Fibroblast of mammary gland (primary cell): ENCODE measurements at places on chromosomes 12 and 14.
A peak's percentile ranks its signal among the peaks of the same experiment; 100 is the strongest.

DNA sequence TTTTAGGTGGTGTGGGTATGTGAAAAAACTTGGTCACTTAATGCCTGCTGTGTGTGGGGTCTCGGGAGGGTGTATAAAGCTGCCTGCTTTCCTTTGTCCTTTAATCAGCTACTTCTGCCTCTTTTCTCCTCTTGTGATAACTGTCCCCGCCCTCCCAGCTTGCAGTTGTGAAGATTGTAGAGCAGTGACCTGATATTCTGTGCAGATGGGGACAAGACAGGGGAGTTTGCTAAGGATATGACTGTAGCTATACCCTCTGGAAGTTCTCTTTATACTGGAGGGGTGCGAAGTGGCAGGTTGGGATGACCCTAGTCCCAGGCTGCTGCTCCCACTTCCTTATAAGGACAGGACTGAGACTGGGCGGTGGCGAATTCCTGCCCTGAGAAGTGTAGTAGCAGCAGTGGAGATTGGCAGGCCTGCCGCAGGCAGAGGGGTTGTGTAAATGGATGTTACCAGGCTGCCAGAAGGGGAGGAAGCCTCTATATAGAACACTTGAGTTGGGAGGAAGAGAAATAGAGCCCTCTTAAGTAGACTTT, 835 bp downstream of the MYL6 start:
- peak; percentile 58 for DNase-seq

- no peak for DNase-seq
These were observed 16.7 kb downstream of the SNRNP35 start for GRCh38 chr12:123474485-123475245.

GRCh38 chr14:92652413-92653151, 95.8 kb downstream of the LGMN start:
- DNase-seq, result no peak

GRCh38 chr14:29911810-29912209, 15.8 kb downstream of the PRKD1 start:
- DNase-seq, result peak; percentile 22

- no peak for DNase-seq
These were observed 135.4 kb upstream of the MDM1 start for GRCh38 chr12:68467514-68467913.

GRCh38 chr12:25382311-25383106, 131.8 kb upstream of the KRAS start:
- no peak for DNase-seq

DNA sequence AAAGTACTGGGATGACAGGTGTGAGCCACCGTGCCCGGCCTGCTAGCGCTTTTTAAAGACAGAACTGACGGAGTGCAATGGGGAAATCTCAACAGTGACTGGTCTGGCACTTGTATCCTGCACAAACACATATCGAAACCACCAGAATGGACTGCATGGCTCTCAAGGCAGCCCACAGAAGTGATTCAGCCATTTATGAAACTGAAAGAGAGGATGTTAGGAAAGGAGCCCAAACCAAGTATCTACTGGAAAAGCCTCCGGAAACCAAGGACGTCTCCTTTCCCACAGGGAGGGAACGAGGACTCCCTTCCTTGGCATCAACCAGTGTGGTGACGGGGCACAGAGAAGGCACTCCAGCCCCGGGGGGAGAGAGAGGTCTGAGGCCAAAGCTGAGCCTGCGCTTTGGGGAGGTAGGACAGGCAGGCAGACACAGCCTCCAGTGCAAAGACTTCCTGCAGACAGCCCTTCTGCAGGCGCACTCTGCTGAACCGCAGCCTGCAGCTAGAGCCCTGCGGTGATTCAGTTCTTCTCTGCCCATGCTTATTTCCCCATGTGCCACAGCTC, 16.5 kb downstream of the SLC15A4 start:
- no peak for DNase-seq

DNA sequence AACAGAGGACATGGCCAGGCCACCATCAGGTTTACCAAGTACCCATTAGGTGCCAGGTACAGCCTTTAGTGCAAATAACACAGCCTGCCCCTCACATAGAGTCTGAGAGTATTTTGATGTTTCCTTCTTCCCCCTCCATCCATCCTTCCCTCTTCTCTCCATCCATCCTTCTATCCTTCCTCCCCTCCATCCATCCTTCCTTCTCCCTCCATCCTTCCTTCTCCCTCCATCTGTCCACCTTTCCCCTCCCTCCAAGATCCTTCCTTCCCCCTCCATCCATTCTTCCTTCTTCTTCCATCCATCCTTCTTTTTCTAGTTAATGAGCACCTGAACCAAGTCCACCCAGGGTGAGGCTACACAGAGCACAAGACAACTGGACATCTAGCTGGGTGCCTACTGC, 39.8 kb downstream of the ITPK1 start:
- DNase-seq, result no peak

DNA sequence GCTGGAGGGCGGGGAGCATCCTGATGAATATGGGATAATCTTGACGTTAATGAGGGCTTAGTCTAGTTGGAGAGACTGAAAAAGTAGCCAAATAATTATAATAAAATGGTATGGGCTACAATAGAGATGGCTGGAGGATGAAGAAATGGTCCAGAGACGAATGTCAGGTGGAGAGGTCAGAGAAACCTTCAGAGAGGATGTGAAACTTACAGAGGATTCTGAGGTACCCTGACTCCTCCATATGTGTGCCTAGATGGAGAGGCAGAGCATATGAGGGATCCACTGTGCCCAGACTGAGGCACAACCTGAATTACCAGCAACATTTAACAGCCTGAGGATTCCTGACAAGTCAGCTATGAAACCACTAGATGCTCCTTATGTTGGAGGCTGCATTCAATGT, 417.0 kb downstream of the ATP23 start:
- no peak for DNase-seq

GRCh38 chr12:114882083-114882482, 198.1 kb upstream of the TBX3 start:
- DNase-seq, result no peak

DNA sequence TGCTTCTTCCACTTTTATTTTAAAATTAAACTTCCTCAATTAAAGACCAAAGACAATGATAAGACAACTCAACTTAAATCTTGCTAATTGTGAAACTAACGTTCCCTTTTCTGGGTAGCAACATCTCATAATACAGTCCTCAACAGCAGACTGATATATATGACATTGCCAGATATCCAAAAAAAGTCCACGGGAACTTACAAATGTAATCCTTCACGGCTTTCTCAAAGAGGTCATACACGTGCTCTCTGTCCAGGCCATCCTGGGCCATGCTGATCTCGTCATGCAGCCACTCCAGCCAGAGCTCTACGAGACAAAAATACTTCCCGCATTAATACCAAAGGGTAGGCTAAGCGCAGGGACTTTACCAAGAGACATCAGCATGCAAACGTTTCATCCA, 13.3 kb downstream of the SART3 start:
- DNase-seq, result no peak

DNA sequence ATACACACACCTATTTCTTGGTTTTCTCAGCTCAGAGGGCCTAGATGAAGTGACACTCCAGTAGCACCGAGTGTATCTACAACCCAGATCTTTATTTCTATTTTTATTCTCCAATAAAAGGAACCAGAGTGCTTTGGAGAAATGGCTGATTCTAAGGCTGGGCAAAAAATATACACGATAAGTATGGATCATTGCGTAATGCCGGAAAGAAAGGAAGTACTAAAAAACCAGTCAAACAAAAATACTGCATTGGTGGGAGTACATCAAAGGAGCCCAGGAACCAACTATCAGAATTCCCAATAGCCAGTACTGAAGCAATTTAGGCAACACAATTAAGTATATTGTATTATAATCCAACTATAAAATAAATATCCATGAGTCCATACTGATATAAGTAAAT, 400.9 kb upstream of the CCDC196 start:
- no peak for DNase-seq

DNA sequence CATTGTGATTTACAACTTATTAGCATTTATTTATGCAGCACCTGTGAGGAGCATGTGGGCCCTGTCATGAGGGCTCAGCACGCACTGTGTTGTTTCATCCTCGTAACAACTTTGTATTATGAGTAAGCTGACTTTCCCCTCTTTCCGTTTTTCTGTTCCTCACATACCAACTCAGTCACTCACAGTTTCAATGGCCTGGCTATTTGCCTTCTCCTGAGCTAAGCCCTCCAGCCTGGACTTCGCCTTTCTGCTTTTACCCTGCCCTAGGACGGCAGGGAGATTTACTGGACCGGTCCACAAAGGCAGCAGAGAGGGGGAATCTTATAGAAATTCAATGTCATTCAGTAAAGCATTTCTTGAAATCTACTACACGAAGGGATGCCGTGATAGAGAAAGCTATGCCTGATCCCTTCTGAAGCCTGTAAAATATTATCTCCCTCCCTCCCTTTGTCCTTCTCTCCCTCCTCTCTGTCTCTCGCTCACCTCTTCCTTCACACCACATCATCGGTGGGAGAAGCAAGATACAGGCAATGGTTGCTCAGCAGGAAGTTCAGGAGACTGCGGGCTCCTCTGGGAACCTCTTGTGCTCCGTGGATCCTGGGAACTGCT, 219.2 kb upstream of the TBX3 start:
- peak; percentile 95 for DNase-seq

DNA sequence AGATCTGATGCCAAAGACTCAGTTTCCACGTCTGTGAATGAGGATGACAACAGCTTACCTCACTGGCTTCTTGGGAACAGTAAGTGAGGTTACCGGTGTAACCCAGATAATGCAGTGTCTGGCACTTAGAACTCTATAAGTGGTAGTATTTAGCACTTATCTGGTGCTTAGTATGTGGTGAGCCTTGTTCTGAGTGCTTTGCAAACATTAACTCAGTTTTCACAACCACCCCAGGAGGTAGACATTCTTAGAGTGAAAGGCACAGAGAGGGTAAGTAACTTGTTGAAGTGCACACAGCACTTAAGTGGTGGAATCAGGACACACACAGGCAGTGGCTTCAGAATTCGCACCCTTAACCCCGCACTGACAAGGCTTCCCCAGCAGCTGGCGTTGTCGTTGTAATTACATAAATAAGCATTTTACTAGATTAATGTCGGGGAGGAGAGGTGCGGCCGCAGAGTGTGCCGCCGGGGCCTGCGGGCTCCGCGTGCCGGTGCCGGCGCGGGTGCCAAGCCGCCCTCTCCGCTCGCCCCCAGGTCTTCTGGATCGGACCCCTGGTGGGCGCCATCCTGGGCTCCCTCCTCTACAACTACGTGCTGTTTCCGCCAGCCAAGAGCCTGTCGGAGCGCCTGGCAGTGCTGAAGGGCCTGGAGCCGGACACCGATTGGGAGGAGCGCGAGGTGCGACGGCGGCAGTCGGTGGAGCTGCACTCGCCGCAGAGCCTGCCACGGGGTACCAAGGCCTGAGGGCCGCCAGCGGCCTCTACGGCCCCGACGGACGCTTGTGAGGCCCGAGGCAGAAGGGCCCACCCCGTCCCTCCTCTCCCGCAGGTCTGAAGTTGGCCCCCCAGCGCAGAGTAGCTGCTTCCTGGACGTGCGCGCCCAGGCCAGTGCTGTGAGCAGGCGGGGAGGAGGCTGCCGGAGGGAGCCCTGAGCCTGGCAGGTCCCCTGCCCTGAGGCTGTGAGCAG, 4.6 kb downstream of the AQP2 start:
- no peak for DNase-seq

DNA sequence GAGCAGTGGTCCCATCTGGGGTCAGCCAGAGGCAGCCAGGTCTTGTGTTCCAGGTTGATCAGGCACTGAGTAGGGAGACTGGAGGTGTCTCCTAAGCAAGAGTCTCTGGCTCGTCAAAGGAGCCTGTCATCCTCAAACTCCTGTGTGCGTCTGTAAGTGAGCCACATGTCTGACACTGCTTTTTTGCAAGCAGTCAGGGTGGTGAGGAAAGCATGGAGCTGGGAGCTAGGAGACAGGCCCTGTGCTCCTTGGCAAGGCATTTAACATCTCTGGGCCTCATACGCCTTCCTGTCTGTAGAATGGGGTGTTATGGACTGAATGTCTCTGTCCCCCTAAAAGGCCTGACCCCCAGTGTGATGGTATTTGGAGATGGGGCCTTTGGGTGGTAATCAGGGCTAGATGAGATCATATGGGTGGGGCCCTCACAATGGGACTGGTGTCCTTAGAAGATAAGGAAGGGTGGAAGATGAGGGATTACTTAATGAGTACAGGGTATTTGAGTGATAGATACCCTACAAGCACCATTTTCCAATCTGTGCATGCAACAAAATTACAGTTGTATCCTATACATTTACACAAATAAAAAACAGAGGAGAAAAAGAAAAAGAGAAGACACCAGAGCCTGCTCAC, 53.0 kb downstream of the ARL6IP4 start:
- no peak for DNase-seq

DNA sequence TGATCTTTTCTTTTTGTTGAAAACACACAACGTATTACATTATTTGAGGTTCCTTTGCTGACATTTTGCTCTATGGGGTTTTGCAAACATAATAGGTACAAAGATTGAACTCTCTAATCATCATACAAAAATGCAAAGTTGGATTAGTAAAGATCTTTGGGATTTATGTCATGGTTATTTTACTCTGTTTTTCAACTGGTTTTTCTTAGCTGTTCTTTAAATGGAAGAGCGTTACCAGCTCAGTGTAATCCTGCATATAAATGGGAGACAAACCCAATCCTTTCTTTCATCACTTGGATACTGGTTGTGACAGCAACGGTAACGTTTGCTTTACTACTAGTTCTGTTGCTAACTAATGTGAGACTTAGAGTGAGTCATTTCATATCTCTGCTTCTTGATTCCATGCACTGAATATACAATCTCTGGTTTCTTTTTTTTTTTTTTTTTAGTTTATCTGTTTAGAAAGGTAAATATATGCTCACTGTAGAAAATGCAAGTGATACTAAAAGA, 104.9 kb upstream of the NOVA1 start:
- DNase-seq, result peak; percentile 26

DNA sequence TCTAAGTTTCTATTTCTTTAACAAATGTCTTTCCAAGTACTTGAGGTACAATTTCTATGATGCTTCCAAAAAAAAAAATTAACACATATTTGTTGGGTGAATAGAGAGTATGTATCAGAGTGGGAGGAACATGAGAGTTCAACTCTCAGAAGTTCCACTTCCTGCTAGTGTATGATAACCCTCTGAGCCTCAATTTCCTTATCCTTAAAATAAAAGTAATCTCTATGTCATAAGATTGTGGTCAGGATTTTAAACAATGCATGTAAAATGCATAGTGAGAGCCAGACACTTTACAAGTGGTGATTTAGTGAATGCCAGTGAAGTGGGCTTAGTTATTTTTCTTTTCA, 270.3 kb upstream of the AMIGO2 start:
- DNase-seq, result no peak
